ENCODE measurements at places on chromosomes 3 and 15. TPM values are rescaled to one million over a fixed set of nuclear protein-coding genes. Genes with fewer than 3 reads are reported as not detected.

- no peak for DNase-seq
These were observed 94.1 kb downstream of the VGLL4 start for GRCh38 chr3:11549580-11550140.

GRCh38 chr3:137771401-137772213 lies 7.5 kb downstream of the SOX14 start:
- no peak for DNase-seq

DNA sequence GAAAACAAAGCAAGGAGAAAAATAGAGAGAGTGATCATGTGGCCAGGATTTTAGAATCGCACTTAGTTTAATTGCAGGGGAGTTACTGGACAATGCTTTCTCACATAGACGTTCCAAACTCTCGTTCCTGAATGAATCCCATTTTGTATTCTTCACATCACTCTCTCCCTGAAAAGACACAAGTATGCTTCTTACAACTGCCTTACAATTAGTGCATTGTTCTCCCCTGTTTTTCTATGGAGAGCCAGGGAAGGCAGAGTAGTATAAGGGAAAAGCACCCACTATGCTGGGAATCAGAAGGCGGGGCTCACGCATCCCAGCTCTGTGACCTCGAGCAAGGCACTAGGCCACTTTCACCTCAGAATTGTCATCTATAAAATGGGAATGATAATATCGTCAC lies 14.4 kb downstream of the TMOD2 start:
- DNase-seq = no peak

GRCh38 chr3:126373682-126374601 lies 16.7 kb upstream of the KLF15 start:
- DNase-seq = peak; percentile 56

DNA sequence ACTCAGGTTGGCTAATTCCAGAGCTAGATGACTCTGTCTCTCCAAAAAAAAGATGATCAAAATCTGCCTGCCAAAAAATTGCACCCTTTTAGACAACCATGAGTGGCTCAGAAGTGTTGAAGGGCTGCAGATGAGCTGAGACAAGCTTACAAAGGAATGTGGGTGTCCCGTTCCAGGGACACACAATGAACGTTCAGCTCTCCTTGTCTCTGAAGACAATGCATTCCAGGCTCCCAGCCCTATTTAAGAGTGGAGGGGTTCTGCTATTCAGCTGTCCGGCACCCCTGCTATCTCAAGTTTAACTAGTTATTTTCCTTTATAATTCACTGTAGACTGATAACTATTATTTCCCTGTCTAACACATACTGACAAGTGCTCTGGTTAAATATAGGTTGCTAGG lies 355.1 kb upstream of the WNT5A start:
- no peak for DNase-seq

- DNase-seq = no peak
These were observed 80.8 kb upstream of the IL12A start for GRCh38 chr3:159907828-159908227.

DNA sequence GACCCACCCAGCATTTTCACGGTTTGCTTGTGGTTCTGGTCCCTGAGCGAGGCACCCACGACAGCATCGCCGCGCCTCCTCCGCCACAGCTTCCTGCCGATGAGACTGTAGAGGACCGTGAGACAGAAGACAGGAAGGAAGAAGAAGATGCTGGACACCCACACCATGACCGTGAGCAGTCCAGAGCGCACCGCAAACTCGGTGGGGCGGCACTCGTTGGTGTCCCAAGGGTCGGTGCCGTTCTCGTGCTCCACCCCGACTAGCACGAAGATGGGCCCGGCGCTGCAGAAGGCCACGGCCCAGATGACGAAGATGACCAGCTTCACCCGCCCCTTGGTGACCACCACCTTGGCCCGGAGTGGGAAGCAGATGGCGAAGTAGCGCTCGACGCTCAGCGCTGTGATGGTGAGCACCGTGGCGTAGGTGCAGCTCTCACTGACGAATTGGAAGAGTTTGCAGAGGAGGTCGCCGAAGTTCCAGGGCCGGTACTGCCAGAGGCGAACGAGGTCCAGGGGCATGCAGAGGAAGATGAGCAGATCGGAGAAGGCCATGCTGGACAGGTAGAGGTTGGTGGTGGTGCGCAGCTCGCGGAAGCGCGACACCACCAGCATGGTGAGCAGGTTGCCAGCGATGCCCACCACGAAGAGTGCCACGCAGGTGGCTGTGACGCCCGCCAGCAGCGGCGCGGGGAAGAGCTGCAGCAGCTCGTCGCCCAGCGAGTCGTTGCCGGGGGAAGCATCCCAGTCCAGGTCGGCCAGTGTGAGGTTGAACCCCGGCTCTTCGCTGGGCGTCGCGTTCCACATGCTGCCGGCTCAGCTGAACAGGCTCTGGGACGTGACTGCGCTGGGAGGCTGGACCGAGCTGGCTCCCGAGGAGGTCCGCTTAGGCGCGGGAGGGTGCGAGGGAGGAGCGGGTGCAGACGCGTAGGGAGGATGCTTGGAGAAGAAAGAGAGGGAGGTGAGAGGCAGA lies at the start of gene GHSR:
Gene GHSR (minus strand): TSS at position 846 of the 969 bp plus-strand sequence. CDS start 43 bp downstream, at position 803.
- DNase-seq = no peak

DNA sequence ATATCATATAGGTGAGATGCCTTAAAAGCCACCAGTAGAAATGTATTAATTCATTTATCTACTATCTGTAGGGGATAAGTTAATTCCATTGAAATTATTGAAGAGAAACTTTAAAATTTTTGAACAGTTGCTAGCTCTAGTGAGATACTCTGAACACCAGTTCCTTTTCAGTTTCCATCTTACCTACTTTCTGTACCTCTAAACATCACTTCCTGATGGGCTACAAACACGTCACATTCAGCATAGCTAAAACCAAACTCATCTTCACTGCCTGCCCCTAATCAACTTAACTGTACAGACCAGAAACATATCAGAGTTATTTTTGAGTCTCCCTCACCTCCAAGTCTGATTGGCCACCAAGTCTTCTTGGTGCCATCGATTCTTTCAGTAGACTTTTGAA lies 88.9 kb downstream of the FEZF2 start:
- no peak for DNase-seq

GRCh38 chr3:144466114-144466513 lies 494.5 kb downstream of the DIPK2A start:
- DNase-seq = no peak

DNA sequence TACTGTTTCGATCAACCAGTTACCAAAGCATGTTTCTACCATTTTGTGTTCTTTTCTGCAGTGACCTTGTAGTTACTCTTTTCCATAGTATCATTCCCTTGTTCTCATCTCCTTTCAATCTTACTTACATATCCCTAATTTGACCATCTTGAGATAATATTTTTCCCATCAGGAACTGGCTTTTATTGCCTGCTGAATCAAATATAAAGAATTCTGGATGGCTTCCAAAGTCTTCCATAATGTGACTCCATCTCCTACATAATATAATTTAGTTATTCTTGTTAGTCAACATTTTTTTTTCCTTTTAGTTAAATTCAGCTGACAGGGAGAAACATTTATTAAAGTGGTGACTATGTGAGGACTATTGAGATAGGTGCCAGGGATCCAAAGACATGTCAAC lies 7.0 kb downstream of the USP8 start:
- no peak for DNase-seq

- DNase-seq = no peak
These were observed 139.6 kb downstream of the PTPRG start for GRCh38 chr3:61701011-61701410.

CLDND1 gene
- total RNA-seq = 94.3 TPM

PPP1R14D gene
- not detected for total RNA-seq

TM4SF1 gene
- 74.6 TPM for total RNA-seq

CD80 gene
- 0.54 TPM for total RNA-seq

ACKR4 gene
- total RNA-seq = 5.2 TPM

CCR8 gene
- not detected for total RNA-seq

SUCLG2 gene
- 66.3 TPM for total RNA-seq

Data from right cardiac atrium (tissue), 5 donors.